ENCODE measurements at places on chromosomes 7 and 10.

- peak; percentile 55 for DNase-seq
Measured at GRCh38 chr10:73159038-73159648, 8.7 kb downstream of the ECD start.

GRCh38 chr10:5094265-5095205, at the start of gene AKR1C3:
AKR1C3 (plus strand) TSS chr10:5094414; CDS start chr10:5094445, 31 bp downstream.
- DNase-seq, result peak; percentile 65

DNA sequence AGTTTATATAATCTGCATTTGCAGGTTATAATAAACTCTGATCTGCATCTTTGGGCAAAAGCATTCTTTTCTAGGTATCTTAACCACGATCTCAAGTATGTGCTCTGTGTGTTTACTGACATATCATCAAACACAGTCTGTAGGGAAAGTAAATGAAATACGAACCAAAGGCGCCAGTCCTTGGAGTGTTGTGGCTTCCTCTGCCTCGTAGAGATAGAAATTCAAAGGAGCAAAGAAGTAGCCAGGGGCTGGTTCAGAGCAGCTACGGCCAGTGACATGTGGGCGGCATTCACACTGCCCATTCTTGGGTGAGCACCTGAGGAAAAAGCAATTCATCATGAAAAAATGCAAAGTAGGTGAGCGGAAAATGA, 38.7 kb downstream of the LAMB4 start:
- no peak for DNase-seq

DNA sequence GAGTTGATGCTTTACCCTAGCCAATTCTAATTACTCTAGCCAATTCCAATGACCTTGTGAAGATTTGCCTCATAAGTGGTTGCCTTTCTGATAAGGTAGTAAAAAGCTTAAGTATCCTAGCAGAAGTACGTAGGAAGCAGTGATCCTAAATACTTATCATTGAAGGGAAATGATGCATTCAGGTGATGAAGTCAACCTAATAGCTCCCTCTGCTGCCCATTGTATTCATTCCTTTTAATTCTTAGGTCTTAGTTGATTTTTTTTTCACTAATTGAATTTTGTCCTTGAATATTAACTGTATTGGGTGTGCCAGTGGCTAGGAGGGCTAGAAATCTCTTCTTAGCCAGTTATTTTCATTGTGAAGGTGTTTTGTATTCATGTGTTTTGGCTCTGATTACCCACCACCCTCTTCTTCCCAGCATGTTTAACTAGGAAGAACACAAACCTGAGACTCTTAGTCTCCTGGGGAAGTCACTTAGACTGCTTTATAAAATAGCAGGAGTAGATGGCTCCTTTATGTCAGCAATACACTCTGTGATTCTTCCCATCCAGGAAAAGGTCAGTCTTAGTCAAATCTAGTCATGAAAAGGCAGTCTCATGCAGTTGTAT, 46.3 kb downstream of the PLEKHA8 start:
- DNase-seq, result peak; percentile 60

GRCh38 chr10:35789996-35790395, 147.9 kb upstream of the FZD8 start:
- DNase-seq, result peak; percentile 74

DNA sequence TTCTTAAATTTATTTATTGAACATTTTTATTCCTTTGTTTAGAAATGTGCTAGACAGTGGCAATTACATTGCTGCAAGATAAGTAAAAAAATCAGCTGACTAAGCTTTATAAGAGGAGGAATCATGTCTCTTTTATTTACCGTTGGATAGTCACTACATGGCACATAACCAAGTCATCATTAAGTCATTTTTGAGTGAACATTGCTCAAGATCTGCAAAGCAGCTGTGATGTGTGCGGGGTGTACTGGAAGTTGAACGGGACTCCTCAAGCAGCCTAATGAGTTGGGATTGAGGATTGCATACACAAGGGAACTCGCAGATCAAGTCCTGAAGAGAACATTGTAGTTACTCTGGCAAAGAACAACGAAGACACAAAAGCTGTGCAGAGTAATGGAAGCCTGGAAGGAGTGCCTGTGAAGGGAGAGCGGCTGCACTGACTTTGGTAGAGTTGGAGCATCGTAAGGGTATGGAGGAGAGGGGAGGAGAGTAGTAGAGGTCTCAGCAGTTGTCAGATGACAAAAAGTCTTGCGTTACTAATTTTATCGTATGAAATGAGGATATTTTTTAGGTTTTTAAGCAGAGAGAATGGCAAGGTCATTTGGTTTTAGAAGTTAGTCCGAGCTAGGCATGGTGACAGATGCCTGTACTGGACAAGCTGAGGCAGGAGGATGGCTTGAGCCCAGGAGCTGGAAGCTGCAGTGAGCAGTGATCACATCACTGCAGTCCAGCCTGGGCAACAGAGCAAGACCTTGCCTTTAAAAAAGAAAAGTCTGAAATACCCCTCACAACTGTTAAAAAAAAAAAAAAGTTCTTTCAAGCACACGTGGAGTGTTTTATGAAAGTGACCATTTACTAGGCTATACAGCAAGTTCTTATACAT, 95.1 kb downstream of the BMPR1A start:
- DNase-seq, result peak; percentile 92

- no peak for DNase-seq
Measured at GRCh38 chr10:103853428-103854264, 1.7 kb downstream of the SH3PXD2A start.

GRCh38 chr7:42907316-42907715, 4.6 kb downstream of the C7orf25 start:
- no peak for DNase-seq

GRCh38 chr10:14648946-14649345, 125.8 kb downstream of the FAM107B start:
- no peak for DNase-seq

DNA sequence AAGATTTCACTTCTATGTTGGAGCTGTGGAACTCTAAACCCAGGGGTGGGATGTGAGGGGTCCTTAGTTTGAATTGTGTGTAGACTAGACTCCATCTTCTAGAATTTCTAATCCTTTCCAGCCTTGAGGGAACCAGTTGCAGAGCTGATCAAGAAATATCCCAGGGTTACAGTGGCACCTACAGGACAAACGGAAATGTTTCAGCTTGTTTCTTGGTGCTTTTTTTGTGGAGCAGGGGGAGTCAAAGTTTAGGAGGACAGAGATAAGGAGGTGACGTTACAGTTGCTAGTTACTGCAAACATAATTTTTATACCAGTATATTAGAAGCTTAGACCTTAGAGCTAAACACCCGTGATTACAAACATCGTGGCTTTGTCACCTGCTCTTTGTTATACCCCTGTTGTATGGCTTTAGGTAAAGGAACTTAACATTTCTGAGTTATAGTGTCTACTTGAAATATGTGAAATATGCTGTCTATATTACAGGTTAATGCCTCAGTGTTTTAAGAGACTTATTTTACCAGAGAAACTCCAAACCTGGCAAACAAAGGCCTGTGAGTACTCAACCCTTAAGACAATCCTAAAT, 84.5 kb upstream of the DYNC1I1 start:
- peak; percentile 26 for DNase-seq

GRCh38 chr10:111123883-111124282, 47.1 kb downstream of the ADRA2A start:
- DNase-seq, result no peak

- DNase-seq, result no peak
Measured at GRCh38 chr7:116261904-116262303, 51.6 kb downstream of the TES start.

All from IMR-90 (cell line).